ENCODE measurements at places on chromosomes 5 and 9.

GRCh38 chr5:133297293-133297692 is 245.5 kb downstream of the HSPA4 start:
- no peak overlapping the region for H3K4me3 ChIP-seq
- H3K36me3 ChIP-seq = no peaks in the 10 kb centered on the region
- H3K4me1 ChIP-seq = no peaks in the 10 kb centered on the region
- H3K27ac ChIP-seq = no peak overlapping the region

- no peaks in the 10 kb centered on the region for H3K36me3 ChIP-seq
- no peak for DNase-seq
- H3K4me3 ChIP-seq = no peak overlapping the region
- no peaks in the 10 kb centered on the region for H3K27me3 ChIP-seq
These were observed 1.6 kb downstream of the GTF3C4 start for GRCh38 chr9:132671620-132672412.

GRCh38 chr9:95031711-95032461 is 285.6 kb downstream of the FANCC start:
- H3K4me1 ChIP-seq = peaks cover 89% of the 10 kb centered on the region
- H3K27me3 ChIP-seq = no peaks in the 10 kb centered on the region
- no peaks in the 10 kb centered on the region for H3K36me3 ChIP-seq

- no peaks in the 10 kb centered on the region for H3K4me1 ChIP-seq
- H3K27me3 ChIP-seq = no peaks in the 10 kb centered on the region
- no peak for DNase-seq
- H3K27ac ChIP-seq = no peak overlapping the region
These were observed 439.5 kb downstream of the ACTL7B start for GRCh38 chr9:108416324-108416723.

- DNase-seq = no peak
- H3K36me3 ChIP-seq = peaks cover 28% of the 10 kb centered on the region
- peaks cover 21% of the 10 kb centered on the region for H3K4me1 ChIP-seq
- H3K4me3 ChIP-seq = no peak overlapping the region
These were observed 6.8 kb downstream of the RPL12 start for GRCh38 chr9:127444283-127444920.

DNA sequence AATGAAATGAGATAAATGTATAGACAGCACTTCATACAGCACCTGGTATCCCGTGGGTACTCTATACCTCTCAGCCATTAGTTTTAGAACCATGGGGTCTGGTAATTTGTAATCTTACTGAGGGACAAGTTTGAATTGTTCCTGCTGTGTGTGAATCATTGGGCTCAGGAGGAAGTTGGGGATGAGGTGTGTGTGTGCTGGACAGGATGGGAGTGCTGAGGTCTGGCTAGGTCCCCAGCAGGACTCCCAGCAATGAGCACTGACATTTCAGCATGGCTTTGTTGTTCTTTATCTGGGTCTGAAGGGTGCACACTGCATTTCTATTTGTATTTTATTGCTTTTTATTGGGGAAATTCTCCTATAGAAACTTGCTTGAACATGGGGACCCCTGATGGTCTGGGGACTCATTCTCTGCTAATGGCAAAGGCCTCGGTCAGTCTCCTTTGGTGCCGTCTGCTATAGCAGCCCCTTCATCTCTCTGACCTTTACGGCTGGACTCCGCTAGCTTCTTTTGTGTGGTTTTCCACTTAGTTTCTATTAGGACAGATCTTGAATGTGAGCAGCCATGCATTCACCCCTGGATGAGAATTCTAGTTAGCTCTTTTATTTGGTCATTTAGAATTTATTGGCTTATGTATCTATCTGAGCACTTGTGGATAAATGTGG is 98.1 kb downstream of the SREK1 start:
- no peak for DNase-seq
- H3K27me3 ChIP-seq = no peaks in the 10 kb centered on the region
- H3K4me3 ChIP-seq = no peak overlapping the region
- no peaks in the 10 kb centered on the region for H3K36me3 ChIP-seq

GRCh38 chr9:105883847-105884246 is 189.5 kb downstream of the TMEM38B start:
- no peaks in the 10 kb centered on the region for H3K27me3 ChIP-seq
- no peaks in the 10 kb centered on the region for H3K4me1 ChIP-seq
- no peak overlapping the region for H3K4me3 ChIP-seq
- no peak overlapping the region for H3K27ac ChIP-seq
- DNase-seq = no peak
- H3K36me3 ChIP-seq = no peaks in the 10 kb centered on the region

GRCh38 chr5:84794486-84795035 is 409.9 kb upstream of the EDIL3 start:
- H3K4me1 ChIP-seq = no peaks in the 10 kb centered on the region
- H3K27me3 ChIP-seq = no peaks in the 10 kb centered on the region
- no peak overlapping the region for H3K27ac ChIP-seq
- H3K4me3 ChIP-seq = no peak overlapping the region
- no peaks in the 10 kb centered on the region for H3K36me3 ChIP-seq
- no peak for DNase-seq

DNA sequence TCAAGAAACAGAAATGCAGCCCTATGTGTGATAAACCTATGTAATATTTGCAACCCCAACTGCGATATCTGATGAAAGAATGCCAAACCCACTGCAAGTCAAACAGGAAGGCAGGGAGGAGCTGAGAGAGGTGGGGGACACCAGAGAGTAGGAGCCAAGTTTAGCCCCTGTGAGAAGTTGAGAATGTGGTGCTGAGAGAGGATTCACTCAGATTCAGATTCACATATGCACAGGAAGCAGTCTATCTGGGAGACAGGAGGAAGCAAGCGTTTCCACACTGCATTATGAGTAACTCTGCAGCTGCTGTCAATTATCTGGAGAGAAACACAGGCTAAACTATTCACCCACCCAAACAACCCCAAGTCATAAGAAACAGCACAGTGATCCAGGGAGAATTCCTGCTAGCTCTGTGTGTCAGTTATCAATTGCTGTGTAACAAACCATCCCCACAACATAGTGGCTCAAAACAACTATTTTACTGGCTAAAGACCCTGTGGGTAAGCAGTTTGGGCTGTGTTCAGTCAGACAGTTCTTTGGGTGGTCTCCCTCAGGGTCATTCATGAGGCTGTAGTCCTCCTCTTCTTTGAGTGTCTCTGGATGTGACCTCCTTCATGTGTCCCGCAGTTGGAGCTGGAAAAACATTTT is 161.9 kb upstream of the RAI14 start:
- H3K4me1 ChIP-seq = peaks cover 8% of the 10 kb centered on the region
- no peaks in the 10 kb centered on the region for H3K36me3 ChIP-seq
- no peak for DNase-seq
- H3K27me3 ChIP-seq = no peaks in the 10 kb centered on the region
- no peak overlapping the region for H3K4me3 ChIP-seq

GRCh38 chr5:63860379-63860778 is 101.9 kb downstream of the HTR1A start:
- H3K4me3 ChIP-seq = no peak overlapping the region
- no peaks in the 10 kb centered on the region for H3K4me1 ChIP-seq
- no peak for DNase-seq
- no peaks in the 10 kb centered on the region for H3K27me3 ChIP-seq
- no peaks in the 10 kb centered on the region for H3K36me3 ChIP-seq

- no peaks in the 10 kb centered on the region for H3K36me3 ChIP-seq
- no peak overlapping the region for H3K4me3 ChIP-seq
- no peaks in the 10 kb centered on the region for H3K27me3 ChIP-seq
- DNase-seq = no peak
These were observed 18.9 kb upstream of the MLANA start for GRCh38 chr9:5871785-5872184.

DNA sequence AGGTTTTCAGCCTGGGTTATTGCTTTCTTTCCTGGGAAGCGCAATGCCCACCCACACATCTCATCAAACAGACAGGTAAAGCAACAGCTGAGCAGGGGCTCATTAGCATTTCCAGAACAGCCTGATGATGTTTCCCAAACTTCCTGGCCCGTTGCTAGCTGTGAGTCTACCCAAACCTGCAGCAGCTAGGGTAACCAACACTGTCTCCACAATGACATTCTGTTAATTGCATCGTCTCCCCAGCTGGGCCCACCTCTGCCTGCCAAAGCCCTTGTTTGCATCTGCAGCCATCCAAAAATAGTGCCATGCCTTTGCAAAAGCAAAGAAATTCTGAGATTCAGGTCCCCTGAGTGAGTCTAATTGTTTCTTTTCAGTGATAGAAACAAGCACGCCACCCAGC is 273.0 kb downstream of the MED10 start:
- no peak for DNase-seq
- no peak overlapping the region for H3K27ac ChIP-seq
- H3K36me3 ChIP-seq = no peaks in the 10 kb centered on the region
- no peak overlapping the region for H3K4me3 ChIP-seq
- no peaks in the 10 kb centered on the region for H3K27me3 ChIP-seq

DNA sequence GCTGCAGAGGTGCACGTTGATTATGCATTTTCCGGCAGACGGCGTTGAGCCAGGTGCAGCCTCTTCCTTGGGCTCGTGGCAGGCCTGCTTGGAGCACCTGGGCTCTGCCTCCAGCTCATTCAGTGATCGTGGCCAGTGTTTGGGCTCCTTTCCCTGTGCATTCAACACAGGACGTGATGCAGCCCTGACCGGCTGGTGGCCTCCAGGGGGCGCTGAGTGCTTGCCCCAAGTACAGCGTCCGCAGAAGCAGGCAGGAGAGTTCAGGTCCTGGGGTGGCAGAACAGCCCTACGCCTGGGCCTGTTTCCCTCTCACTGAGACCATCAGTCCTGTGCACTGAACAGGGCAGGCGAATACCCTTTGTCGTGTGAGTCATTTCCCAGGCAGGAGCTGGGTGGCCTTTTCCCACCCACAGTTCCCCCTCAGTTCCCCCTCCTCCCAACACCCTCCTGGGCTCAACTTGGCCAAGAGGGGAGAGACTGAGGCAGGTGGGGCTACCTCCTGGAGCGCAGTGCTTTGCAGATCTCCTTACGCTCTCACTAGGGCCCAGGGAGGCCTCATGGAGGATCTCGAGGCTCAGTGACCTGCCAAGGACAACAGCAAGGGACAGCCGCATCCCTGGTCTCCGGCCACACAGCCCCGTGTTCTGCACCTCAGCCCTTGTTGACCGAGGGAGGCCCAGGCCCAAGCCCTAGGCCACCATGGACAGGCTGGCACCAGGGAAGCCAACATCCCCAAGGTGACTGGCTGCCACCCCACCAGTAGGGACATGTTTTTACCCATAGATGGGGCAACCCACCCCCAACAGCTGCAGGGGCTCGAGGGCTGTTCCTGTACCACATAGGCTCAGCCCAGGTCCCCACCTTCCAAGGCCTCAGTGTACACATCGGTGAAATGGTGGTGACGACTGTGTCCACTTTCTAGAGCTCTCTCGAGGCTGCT is 52.9 kb downstream of the LRSAM1 start:
- H3K27ac ChIP-seq = no peak overlapping the region
- H3K27me3 ChIP-seq = no peaks in the 10 kb centered on the region
- no peak overlapping the region for H3K4me3 ChIP-seq
- peak; percentile 85 for DNase-seq

DNA sequence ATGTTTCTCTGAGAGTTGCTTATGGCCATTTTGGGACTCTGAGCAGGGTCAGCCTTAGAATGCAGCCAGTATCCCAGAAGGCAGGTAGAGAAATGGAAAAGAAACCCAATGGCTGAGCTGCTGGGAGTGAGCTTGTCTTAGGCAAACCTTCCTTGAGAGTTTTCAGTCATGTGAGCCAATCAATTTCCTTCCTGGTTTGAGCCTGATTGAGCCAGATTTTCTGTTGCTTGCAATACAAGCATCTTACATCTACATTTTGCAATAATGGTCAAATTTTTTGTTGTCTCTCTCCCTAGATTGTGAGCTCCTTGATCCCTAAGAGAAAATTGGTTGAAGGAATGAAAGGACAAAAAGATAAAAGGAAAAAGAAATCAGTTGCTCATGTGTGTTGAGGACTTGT is 155.3 kb downstream of the SNX18 start:
- no peak for DNase-seq
- no peaks in the 10 kb centered on the region for H3K27me3 ChIP-seq
- H3K4me1 ChIP-seq = no peaks in the 10 kb centered on the region
- H3K4me3 ChIP-seq = no peak overlapping the region
- no peaks in the 10 kb centered on the region for H3K36me3 ChIP-seq

- no peak for DNase-seq
- H3K36me3 ChIP-seq = no peaks in the 10 kb centered on the region
- no peak overlapping the region for H3K27ac ChIP-seq
These were observed 211.8 kb upstream of the C9orf72 start for GRCh38 chr9:27784847-27785713.

GRCh38 chr5:110343616-110344015 is 382.9 kb downstream of the TMEM232 start:
- no peak overlapping the region for H3K27ac ChIP-seq
- no peaks in the 10 kb centered on the region for H3K36me3 ChIP-seq
- H3K27me3 ChIP-seq = no peaks in the 10 kb centered on the region
- H3K4me3 ChIP-seq = no peak overlapping the region
- peaks cover 26% of the 10 kb centered on the region for H3K4me1 ChIP-seq
- DNase-seq = no peak

DNA sequence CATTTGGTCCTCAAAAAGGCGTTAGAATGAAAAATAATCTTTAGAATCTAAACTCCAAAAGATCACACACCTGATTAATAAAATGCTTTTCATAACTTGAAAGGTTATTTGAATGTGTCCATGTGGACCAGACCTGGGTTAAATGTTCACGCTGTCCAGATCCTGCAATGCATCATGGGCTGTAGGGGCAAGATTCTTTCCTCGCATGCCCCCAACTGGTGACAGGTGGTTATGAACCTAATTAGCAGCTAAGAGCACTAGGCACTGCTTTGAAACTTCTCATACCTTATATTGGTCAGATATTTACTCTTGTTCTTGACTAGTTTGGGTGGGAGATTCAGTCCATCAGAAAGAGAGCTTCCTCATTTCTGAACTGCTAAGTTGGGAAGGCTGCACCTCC is 19.3 kb upstream of the PIP5K1B start:
- no peak overlapping the region for H3K27ac ChIP-seq
- no peaks in the 10 kb centered on the region for H3K36me3 ChIP-seq
- peaks cover 14% of the 10 kb centered on the region for H3K4me1 ChIP-seq

DNA sequence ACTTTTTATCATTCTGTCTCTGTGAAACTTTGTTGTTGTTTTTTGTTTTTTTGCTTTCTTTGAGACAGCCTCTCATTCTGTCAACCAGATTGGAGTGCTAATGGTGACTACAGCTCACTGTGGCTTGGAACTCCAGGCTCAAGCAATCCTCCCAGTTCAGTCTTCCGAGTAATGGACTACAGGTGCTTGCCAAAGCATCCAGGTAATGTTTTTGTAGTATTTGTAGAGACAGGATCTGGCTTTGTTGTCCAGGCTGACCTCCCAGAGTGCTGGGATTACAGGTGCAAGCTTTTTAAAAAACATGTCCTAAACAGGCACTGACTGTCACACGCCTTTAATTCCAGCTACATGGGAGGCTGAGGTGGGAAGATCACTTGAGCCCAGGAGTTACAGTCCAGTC is 235.1 kb downstream of the MEF2C start:
- H3K27ac ChIP-seq = no peak overlapping the region
- H3K4me1 ChIP-seq = no peaks in the 10 kb centered on the region
- no peak for DNase-seq
- no peaks in the 10 kb centered on the region for H3K36me3 ChIP-seq

DNA sequence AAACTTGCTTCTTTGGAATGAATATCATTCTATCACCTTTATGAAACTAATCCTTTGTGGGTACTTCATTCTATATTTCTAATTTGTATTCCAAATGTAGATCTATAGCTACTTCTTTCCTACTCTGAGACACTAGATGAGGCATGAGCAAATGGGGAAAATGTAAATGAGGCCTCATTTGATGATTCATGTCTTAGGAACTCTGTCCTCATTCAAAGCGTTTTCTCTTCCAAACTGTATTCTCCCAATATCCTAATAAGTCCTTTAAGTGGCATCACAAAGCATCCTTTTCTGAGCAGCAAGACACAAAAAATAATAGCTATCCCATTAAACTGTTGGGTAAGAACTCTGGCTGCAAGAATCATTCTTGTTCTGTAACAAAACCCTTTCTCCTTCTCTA is 56.1 kb downstream of the TTLL11 start:
- no peak overlapping the region for H3K27ac ChIP-seq
- H3K36me3 ChIP-seq = no peaks in the 10 kb centered on the region
- DNase-seq = no peak
- H3K4me1 ChIP-seq = peaks cover 11% of the 10 kb centered on the region
- no peaks in the 10 kb centered on the region for H3K27me3 ChIP-seq
- no peak overlapping the region for H3K4me3 ChIP-seq

Data from body of pancreas (tissue), 4 donors.